ENCODE measurements at places on chromosomes 1 and 21.

DNA sequence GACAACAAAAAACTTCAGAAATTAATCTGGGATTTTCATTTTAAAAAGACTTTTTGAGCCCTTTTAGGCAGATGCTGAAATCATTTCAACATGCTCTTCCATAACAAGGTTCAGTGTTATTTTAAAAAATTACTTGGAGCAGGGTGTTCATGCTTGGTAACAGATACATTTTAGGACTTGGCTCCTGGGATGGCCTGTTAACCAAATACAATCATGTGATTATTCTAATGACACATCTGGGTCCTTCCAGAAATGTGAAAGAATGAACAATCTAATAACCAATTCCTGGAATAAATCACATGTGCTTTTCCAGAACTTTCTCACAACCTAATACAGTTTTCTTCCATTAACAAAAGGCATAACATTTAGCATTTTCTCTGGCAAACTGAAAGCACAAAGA is 379.8 kb upstream of the RUNX1 start:
- no peak for DNase-seq

DNA sequence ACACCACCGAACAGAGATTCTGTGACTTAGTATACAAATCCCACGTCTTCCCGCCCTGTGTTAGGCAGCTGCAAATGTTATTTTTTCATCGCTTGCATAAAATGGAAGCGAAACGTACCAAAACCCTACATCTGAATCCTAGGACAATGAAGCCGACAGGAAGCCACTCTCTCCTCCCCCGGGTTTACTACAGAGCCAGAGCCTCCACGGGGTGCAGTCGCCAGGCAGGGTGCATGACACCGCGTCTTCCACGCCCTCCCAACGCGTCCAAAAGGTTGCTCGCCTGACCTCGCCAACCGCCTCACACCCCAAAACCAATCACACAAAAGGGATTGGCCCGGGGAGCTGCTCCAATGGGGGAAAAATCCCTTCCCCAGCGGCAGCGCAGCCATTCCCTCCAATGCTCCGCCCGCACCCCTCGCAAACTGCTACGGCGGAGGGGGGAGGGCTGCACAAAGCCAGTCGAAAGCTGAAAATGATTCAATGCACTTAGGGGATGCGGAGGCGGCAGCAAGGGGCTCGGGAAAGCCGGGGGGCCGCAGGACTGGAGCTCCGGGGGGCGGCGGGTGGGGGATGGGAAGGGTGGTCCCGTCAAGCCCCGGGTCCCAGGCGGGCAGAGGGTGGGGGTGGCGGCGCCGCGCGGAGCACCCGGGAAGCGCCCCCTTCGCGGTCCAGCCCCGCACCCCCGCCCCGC is 701 bp downstream of the CEP170 start:
- peak; percentile 85 for DNase-seq

DNA sequence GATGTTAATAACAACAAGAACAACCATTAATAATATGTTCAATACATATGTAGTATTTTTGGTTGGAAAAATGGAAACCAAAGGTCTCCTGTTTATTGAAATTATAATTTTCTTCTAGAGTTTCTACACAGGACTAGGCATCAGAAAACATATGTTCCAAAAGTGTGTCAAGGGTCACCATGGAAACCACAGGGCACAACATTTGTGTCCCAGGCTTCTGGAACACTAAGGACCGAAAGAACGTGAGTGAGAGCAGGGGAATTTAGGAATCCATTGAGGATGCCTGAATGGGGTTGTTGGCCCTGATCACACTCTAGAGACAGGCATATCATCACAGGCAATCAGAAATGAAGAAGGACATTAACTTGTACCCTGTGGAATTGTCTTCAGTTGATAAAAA is 7.5 kb upstream of the CDC14A start:
- no peak for DNase-seq

GRCh38 chr1:112328600-112328999 is 67.4 kb upstream of the CTTNBP2NL start:
- no peak for DNase-seq

- DNase-seq = no peak
These were observed 64.2 kb downstream of the SLX9 start for GRCh38 chr21:45004059-45004422.

DNA sequence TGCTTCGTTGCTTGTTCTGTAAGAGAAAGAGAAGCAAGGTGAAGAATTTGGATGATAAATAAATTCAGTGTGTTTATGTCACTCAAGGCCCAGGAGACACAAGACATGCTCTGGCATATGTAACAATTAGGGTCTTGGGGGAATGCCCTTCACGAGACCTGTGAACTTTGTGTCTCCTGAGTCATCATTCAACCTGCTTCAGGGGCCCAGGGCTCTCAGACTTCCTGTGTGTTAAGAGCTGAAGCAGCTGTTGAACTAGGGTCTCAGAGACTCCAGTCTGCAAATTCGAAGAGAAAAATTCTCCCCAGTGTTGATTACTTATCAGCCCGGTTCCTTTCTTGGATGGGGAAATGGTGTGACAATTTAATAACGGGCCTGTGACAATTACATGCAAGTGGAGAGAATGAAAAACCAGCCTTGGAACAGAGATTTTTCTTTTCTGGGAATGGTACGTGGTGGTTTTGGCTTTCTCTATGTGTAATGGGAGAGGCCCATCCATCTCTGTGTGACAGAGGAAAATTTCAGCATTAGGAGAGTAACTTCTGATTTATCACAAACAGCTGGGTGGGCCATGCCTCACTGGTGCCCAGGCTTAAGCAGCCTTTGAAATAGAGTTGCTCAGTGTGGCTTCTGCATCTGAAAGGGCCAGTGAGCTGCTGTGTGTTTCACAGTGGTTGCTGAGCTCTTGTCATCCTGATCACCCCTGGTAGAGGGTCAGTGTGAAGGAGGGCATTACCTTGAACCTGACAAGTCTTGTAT is 22.4 kb downstream of the HUNK start:
- no peak for DNase-seq

Measured in NCI-H82 (cell line).